Adipocyte (in vitro differentiated cells): ENCODE measurements at places on chromosomes 4 and X.

DNA sequence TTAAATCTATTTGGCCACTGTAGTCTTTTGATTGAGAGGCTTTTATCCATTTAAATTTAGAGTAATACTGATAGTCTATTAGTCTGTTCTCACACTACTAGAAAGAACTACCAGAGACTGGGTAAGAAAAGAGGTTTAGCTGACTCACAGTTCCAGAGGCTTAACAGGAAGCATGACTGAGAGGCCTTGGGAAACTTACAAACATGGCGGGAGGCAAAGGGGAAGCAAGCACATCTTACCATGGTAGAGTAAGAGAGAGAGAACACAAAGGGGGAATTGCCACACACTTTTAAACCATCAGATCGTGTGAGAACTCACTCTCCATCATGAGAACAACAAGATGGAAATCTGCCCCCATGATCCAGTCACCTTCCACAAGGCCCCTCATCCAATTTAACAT is 410.9 kb downstream of the PDGFC start:
- no peak for DNase-seq

GRCh38 chr4:2288051-2288541 is 26.2 kb upstream of the MXD4 start:
- no peak for DNase-seq

DNA sequence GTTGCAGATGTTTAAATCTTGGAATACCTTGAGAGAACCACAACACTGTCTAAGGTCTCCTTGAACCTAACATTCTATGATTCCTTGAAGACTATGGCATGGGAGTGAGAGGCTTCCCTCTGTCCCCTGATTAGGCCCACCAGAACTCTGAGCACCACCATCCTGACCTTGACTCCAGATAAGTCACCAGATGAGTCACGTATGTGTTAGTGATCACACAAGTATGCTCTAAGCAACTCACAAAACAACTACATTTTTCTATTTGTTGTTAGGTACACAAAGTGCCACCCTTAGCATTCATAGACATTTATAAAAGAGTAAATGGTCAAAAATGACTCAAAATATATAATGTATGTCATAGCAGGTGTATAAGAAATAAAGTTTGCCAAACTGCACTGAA is 252.9 kb upstream of the CXXC4 start:
- DNase-seq: no peak

DNA sequence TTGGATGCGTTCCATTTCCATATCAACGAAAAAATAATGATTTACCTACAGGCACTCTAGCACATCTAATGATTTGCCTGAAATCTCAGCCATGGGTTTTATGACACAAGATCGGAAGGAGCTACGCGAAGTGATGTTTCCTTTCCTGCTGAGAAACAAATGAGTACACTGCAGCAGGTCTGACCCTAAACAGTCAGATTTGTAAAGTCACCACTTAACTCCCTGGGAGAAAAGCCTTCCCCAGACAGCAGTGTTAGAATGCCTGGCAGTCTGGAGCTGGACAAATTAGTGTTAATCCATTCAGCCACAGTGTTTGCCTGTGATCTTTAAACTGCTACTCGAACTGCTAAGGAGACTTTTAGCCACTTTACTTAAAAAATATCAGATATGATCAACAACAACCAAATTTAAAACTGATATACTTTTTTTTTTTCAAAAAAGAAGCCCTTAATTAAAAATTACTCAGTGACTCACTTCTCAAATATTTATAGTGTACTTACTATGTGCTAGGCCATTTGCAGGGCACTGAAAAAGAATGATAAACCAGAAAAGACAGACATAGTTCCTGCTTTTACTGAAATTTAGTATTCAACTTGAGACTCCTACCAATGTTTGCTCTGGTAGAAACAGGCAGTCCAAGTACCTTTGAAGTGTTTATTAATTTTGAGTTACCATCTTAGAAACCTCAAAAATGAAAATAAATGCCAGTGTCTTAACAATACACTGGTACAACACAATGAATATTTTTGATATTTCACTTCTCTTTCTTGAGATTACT is 104.5 kb downstream of the SHISA3 start:
- no peak for DNase-seq

DNA sequence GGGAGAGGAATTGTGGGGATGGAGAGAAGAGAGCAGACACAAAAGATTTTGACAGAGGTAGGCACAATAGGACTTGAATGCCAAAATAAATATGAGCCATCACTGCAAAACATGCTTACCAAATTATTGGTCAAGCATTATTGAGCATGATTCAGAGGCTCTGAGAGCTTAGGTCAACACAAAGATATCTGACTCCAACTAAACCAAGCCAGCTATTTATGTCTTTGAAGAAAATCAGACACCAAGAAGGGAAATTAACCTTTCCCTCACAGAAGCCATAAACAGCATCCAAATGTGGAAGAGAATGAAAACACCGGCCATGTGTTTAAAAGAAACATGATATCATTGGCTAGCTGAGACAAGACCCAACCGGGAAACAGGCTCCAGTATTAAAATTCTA is 323.2 kb downstream of the RAB28 start:
- DNase-seq: peak; percentile 4

- DNase-seq: no peak
These were observed 8.8 kb downstream of the PPARGC1A start for GRCh38 chr4:23881052-23881501.

- no peak for DNase-seq
These were observed 890.0 kb upstream of the FRG1 start for GRCh38 chr4:189050643-189051042.

GRCh38 chr4:170698334-170698733 is 608.6 kb upstream of the AADAT start:
- DNase-seq: no peak

DNA sequence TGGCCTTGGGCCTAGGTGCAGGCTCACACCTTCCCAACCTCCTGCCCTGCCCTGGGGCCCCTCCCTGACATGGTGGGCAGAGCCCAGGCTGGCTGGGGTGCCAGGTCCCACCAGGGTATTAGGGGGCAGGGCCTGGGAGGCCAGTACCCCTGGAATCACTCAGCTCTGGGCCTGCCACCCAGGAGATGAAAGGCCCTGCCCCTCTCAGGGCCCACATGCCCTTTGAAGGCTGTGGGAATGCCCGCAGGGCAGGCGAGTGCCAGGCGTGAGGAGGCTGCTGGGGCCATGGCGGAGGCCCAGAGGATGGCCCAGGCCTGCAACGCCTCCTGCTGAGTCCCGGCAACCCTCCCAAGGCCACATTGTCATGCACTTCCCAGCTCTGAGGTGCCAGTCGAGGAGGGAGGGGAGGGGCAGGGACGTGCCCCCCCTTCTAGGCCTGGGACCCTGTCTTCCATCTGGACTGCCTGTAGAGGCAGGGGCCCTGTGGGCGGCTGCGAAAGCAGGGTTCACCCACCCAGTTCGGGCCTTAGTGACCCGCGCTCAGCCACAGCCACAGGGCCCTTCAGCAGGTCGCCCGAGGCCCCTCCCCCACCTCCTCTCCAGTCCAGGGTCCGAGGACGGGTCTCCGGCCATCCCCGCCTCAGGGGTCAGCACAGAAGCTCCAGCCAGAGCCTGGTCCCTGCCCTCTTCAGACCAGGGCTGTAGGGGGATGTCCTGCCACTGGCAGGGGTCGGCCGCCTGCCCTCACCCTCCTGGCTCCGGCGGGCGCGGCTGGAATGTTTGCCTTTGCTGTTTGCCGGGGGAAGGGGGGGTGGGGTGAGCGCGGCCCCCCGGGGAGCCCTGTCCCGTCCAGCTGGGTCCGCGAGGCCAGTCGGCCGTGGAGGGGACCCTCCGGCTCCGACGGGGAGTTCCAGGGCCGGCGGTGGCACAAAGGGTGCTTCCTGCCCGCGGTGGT is 26.7 kb upstream of the FGFR3 start:
- no peak for DNase-seq

DNA sequence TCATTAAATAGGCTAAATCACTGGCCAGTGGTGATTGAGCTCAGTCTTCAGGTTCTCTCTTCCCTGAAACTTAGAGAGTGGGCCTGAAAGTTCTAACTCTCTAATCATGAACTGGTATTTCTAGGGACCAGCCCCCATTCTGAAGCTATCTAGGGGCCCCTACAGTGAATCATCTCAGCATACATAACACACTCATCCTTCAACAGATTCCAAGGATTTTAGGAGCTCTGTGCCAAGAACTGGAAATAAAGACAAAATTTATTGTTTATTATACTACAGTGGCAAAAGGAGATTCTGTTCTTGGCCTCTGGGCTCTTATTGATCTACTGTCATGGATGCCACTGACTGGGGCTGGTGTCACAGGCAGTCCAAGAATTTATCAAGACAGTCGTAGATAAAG is 263.8 kb upstream of the IGFBP7 start:
- DNase-seq: peak; percentile 20
